Stimulated activated naive CD4-positive, alpha-beta T cell (primary cell): ENCODE measurements at places on chromosomes 6 and 20.

- no peak for DNase-seq
Observed at GRCh38 chr6:154907291-154907690, 87.8 kb upstream of the TIAM2 start.

GRCh38 chr6:31862344-31863235 lies at the start of gene NEU1:
TSS of gene NEU1 (minus strand) at chr6:31862821. CDS start at chr6:31862776, 45 bp downstream.
- DNase-seq: peak; percentile 95

DNA sequence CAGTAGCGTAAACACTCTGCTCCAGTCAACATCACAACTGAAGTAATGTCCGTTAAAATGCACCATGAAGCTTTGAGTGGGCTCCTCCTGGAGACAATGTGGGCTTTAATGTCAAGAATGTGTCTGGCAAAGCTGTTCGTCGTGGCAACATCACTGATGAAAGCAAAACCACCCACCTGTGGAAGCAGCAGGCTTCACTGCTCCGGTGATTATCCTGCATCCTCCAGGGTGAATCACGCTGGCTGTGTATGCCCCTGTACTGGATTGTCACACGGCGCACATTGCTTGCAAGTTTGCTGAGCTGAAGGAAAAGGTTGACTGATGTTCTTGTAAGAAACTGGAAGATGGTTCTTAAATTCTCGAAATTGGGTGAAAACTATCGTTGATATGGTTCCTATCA lies 128.5 kb downstream of the MOXD1 start:
- DNase-seq: no peak

DNA sequence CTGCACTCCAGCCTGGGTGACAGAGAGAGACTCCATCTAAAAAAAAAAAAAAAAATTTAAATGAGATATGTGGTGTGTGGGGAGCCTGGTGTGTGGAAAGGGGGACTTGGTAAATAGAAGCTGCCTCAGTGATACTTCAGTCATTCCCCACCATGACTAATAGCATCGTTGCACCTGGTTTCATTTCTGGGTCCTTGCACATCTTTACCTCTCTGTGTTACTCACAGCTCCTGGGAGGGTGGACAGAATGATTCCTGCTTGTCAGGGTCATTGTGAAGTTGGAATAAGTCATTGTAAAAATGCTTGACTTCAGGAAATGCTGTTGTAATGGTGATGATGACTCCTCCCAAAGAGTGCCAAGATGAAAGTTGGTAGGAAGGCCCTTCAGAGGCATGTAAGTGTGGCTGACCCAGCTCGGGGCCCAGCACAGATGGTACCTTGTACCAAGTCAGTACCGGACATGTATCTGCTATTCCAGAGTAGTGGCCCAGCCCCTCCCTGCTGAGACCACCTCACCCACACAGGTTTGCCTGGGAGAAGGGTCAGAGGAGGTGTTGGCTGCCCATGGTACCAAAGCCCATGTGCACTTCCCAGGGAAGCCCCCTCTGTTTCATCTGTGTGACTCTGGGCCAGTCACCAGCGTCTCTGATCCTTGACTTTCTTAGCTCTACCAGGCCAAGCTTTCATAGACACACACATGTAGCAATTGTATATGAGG lies 48.4 kb downstream of the PLAGL2 start:
- DNase-seq: no peak

DNA sequence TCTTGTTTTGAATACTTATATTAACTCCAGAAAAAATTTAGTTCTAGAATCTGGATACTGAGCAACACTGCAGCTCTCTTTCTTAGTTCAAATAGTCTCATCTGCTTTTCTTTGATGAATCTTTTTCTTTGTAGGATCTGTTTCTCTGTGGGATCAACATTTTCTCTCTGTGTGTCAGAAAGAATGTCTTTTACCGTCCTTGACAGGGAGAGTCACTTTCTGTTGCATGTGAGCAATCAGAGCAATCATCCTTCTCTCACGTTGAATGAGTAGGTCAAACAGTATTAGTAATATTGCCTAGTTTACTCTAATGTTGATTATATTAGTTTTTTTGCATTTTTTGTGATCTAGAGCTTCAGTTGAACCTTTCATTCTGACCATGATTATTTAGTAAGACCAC lies 130.9 kb downstream of the TRMT11 start:
- DNase-seq: no peak

DNA sequence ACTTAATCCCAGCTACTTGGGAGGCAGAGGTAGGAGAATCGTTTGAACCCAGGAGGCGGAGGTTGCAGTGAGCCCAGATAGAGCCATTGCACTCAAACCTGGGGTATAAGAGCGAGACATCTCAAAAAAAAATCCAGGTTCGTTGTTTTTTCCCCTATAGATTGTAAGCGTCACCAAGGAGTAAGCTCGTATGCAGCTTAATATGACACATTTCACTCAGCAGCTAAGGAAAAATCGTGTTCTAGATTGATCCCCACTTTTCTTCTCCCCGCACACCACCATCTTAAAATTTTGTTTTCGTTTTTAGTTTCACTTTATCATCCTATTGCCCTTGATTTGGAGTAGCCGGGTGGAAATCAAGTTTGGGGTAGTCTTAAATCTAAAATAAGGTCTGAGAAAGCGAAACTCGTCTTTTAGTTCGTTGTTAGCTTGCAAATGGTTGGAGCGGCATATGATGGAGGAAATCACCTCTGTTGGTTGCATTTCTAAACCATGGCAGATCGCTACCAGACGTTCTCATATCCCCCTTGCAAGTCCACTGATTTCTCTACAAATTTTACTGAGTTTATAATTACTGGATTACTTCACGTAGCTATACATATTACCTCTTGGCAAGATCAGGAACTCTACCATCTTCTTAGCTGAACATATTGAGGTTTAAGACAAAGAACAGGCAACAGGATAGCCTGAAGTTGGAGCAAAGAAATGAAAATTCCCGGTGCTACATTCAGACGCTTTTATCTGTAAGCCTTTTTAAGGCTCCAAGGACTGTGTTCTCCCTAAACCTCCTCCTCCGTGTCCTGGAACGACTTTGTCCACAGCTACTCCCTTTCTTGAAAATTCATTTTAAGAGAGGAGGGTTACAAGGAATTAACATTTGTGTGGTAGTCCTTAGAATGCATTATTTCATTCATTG lies 91.1 kb upstream of the BTN3A2 start:
- no peak for DNase-seq

- no peak for DNase-seq
Observed at GRCh38 chr6:11397622-11398450, 139.7 kb upstream of the TMEM170B start.

GRCh38 chr6:30263734-30264133 lies 50.5 kb upstream of the TRIM26 start:
- no peak for DNase-seq

- no peak for DNase-seq
Observed at GRCh38 chr6:40882323-40882997, 156.6 kb downstream of the UNC5CL start.

GRCh38 chr20:55242853-55243252 lies 762.5 kb downstream of the CBLN4 start:
- no peak for DNase-seq

GRCh38 chr6:105591053-105591452 lies 188.2 kb upstream of the PREP start:
- DNase-seq: no peak

- no peak for DNase-seq
Observed at GRCh38 chr6:131348572-131348971, 213.3 kb downstream of the AKAP7 start.

DNA sequence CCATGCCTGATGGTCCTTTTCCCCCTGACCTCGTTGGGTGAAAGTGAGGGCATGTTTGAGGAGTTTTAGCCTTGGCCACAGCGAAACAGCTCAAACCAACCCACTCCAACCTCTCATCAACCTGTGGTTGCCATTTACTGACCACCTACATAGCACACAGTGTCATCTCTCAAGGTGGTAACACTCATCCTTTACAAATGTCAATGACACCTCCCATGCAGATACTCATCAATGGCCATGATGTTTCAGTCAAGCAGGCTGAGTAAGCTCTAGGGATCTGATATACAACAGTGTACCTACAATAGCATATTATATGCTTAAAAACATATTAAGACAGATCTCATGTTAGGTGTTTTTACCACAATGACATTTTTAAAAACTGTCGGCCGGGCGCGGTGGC lies 9.3 kb downstream of the RRAGD start:
- DNase-seq: no peak

DNA sequence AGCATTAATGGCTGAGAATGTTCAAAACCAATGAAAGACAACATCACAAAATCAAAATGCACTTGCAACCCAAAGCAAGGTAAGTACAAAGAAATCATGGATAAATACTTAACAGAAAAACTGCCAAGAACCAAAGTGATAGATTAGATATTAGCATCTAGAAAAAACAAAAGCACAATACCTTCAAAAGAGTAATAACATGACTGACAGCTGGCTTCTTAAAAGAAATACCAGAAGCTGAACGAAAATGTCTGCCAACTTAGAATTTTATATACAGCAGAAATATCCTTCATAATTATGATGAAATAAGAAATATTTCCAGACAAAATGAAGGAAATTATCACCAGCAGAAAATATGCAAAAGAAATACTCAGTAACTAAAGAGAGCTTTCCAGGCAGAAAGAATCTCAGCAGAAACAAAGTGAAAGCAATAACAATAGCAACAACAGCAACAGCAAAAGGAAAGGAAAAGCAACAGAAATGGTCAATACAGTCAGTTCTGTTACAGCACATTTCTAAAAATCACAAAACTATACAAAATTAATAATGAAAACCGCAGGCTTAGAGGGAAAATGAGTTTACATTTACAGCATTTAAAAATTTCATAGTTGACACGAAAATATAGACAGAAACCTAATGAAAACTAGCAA lies 121.5 kb upstream of the MAN1A1 start:
- DNase-seq: no peak

- DNase-seq: no peak
Observed at GRCh38 chr6:6545616-6546317, 42.8 kb upstream of the LY86 start.

- DNase-seq: no peak
Observed at GRCh38 chr6:53095716-53096115, 30.5 kb downstream of the FBXO9 start.

DNA sequence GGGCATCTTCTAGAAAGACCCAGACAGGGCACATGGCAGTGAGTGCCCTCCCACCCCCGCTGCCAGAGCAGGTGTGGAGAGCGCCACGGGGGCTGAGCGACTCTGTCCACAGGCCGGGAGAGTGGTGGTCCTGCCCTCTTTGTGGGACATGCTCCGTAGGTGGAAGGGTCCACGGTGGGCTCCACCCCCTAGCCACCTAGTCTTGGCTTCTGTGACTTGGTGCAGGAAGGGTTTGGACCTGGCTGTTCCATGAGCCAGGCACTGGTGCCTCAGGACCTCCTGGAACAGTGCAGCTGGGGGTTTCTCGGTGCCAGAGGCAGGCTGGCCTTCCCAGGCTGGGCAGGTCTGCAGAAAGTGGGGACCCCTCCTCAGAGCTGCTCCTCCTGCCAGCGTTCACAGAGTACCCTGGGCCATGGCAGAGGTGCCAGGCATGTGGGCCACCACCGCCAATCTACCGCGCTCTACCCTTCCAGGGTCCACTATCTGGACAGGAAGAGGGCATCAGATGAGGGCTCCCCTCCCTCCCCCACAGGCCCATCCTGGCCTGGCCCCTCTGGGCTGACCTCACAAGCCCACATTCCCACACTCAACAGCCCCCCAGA lies 23.0 kb downstream of the SLCO4A1 start:
- no peak for DNase-seq

- DNase-seq: no peak
Observed at GRCh38 chr20:50926530-50926929, 4.7 kb downstream of the ADNP start.

- no peak for DNase-seq
Observed at GRCh38 chr20:36936341-36936740, 15.2 kb downstream of the SAMHD1 start.

GRCh38 chr6:33875696-33876095 lies 71.9 kb upstream of the MLN start:
- DNase-seq: no peak
